H9 (cell line): ENCODE measurements at places on chromosomes 1 and 21.

- DNase-seq, result no peak
These were observed 98.3 kb downstream of the LYPLAL1 start for GRCh38 chr1:219271818-219272535.

GRCh38 chr1:152880907-152881306, 2.8 kb downstream of the SMCP start:
- no peak for DNase-seq

DNA sequence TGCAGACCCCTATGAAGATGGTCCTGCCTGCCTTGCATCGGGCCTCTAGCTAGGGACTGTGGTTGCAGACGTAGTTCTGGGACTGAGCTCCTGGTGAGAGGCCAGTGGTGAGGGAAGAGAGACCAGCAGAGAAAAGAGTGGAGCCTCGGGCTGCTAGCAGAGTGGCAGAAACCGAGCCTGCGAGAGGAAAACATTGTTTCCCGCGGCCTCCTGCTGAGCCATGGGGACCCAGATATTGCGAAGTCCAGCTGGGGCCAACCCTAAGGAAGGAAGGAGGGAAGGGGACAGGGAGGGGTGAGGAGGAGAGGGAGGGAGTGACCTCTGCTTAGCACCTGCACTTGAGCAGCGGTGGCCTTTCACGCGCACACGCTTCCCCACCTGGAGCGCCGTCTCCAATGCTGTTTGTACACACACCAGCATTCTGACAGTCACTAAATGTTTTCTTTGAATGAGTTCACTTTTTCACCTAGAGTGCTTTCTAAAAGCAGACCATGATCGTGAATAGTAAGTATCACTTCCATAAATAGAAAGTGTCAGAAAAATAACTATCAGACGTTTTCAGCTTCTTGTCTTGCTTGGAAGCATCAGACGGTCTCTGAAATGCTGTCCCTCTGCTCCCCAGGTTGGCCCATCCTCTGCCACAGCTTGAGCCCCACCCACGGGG, 2.5 kb upstream of the FNDC10 start:
- DNase-seq, result no peak

- no peak for DNase-seq
These were observed 13.8 kb downstream of the RGS4 start for GRCh38 chr1:163082971-163083370.

DNA sequence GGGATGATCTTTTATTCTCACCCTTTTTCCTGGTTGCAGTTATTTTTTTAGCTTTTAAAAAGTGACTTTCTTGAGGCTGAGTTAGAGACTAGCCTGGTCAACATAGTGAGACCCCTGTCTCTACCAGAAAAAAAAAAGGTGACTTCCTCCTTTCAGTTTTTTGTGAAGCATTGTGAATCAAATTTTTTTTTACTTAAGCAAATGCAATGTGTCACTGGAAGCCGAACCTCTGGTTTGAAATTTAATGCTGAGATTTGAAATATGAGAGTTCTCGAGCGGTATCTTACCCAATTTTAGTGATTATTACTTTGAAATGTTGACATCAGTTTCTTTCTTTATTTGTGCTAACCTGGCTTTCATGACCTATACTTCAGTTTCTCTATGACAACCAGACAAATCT, 3.6 kb downstream of the CAP1 start:
- DNase-seq, result no peak
